ENCODE measurements at places on chromosomes 12 and 14. TPM values are rescaled to one million over a fixed set of nuclear protein-coding genes. Genes with fewer than 3 reads are reported as not detected.

- DNase-seq = peak; percentile 44
Observed at GRCh38 chr14:50089208-50089607, 27.2 kb downstream of the VCPKMT start.

Gene DAD1
- 35.6 TPM for total RNA-seq

Gene CTSG
- not detected for total RNA-seq

Gene KRT85
- total RNA-seq = not detected

DNA sequence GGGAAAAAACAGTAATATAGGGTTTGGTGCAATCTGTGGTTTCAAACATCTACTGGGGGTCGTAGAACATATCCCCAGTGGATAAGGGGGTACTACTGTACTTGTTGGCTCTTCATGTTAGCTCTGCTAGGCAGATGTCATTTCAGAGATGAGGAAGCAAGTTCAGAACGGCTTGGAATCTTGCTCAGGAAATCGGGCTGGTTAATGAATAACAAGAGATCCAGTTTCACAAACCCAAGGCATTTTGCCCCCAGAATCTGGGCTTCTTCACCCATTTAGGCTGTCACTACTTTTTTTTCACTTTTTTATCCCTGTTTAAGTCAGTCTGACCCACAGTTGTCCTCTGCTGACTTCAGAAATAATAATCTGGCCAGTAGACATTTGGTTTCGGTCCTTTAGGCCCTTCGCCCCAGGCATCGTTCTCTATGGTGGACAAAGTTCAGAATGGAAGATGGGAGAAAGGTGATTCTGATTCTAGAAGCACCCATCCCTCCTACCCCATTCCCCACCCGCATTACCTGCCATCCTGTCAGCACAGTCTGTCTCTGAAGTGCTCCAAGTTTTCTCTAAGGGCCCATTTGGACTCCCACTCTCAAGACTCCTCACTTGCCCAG is 4.5 kb downstream of the SUOX start:
- no peak for DNase-seq

DNA sequence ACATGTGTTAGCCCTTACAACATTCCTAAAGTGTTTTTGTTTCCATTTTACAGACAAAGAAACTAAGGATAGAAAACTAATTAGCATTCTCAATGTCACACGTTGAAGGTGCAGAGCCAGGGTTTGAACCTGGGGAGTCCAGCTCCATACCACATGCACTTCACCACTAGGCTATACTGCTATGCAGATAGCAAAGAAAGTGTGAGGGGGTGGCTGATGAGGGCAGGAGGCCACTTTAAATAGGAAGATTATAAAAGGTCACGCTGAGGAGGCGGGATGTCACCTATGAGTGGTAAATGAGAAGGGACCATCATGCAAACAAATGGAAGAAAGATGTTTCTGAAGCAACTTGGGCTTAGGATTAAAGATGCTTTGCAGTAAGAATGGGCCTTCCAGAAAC is 213.9 kb downstream of the EGLN3 start:
- DNase-seq = no peak

- no peak for DNase-seq
Observed at GRCh38 chr12:108299980-108300696, 39.0 kb downstream of the CMKLR1 start.

Gene RASSF9
- not detected for total RNA-seq

DNA sequence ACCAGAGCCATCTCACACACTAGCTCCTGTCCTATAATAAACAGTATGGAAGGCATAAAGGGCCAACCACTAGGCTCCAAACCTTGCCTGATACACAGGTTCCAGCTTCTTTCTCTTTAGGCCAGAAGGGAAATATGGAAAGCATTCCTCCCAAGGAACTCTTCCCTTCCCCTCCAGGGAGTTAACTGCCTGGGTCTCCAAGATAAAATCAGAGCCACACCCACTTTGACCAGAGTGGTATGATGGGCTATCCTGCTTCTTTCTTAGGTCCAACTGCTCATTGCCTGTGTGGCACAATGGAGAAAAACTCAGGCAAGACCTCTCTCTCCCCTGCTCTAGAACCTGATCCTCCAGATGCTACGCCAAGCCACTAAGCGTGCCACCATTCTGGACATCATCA is 2.1 kb downstream of the TSSK4 start:
- DNase-seq = no peak

Gene ALG10B
- 10.3 TPM for total RNA-seq

GRCh38 chr12:6966351-6966750 is 4.1 kb downstream of the PHB2 start:
- no peak for DNase-seq

Gene PSMB5
- total RNA-seq = 20.2 TPM

Gene SIX4
- not detected for total RNA-seq

Gene RNASE3
- total RNA-seq = not detected

GRCh38 chr12:91604897-91605296 is 422.3 kb upstream of the DCN start:
- DNase-seq = no peak

Data from CD8-positive, alpha-beta T cell (primary cell).